Bone marrow (tissue), 2 donors: ENCODE measurements at places on chromosomes 1 and 21.

GRCh38 chr1:9406111-9406510 is 113.4 kb downstream of the SPSB1 start:
- no peak for DNase-seq

DNA sequence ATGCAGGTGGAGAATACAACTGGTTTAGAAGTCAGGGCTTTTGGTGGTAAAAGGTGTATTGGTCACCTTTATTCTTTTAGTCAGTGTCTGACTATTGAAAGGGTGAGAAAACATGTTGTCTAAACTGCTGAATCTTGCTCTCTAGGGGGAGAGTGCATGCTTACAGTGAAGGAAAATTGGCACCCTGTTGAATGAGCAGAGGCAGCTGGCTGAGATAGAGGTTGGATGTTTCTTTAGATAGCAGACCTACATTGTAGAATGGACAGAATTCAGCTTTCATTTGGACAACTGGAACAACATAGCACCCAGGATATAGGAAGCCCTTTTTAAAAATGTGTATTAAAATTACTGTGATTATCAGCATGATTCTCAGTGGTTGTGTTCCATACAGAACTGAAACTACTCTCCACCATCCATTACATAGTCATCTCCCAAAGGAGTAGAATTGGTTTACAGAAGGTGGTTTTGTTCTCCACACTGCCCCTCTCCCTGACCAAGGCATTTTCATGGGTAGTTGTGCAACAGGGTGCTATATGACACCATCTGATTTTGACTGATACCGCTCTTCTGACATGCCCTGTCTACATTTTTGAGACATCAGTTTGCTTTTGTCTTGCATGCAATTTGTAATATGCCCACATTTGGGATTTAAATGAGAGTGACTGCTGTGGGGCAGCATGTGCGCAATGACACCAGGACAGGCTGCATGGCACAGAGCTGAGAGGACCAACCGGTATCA is 16.2 kb downstream of the RHOU start:
- DNase-seq = no peak

DNA sequence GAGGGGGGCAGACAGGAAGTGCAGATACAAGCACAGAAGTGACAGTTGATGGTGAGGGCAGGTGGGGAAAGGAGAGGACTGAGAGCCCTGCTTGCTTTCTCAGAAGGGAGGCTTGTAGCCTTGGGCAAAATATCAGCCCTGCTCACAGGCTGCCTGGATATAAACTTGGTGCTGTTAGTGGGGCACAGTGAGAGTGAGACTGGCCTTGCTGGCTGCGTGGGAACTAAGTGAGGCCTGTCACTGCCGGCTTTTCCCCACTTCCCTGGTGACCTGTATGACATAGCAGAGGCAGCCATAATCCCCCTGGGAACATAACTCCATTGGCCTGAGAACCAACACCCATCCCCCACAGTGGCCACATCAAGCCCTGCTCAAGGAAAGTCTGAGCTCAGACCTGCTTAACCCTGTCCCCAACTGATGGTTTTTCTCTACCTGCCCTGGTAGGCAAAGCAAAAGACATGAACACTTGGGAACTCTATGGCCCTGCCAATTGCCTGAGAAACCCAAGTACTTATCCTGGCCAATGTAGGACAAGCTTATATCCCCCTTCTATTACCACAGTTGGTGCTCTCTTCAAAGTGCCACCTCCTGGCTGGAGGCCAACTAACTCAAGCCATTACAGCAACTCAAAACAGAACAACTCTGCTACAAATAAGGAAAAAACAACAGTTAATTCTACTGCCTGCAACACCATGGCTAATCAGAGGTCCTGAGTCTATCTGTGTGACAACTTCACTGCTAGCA is 472.7 kb downstream of the PLPP3 start:
- no peak for DNase-seq

DNA sequence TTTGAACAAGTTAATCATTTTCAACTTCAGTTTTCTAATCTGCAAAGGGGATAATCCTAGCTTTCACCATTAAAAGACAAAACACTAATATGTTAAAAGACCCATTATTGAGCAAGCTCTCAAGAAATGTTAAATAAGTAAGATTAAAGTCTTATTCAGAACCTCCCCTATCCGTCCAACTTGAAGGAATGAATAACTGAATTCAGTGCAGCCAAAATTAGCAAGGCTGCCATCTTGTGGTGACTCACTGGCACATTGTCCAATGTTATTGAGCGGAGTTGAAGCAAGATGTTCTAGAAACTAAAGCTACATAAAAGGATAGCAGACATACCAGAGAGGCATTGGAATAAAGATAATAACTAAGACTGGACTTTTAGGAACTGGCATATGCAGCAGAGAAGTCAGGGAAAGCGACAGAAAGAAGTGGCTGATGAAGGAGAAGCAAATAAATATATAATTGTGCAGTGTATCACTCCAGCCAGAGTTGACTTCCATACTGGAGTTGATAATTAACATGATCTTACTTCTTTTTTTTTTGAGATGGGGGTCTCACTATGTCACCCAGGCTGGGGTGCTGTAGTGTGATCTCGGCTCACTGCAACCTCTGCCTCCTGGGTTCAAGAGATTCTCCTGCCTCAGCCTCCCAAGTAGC is 8.2 kb upstream of the CAP1 start:
- no peak for DNase-seq

GRCh38 chr1:195663549-195664280 is 944.5 kb downstream of the KCNT2 start:
- DNase-seq = no peak

- no peak for DNase-seq
These were observed 2.0 kb upstream of the NHLH2 start for GRCh38 chr1:115842948-115843347.

DNA sequence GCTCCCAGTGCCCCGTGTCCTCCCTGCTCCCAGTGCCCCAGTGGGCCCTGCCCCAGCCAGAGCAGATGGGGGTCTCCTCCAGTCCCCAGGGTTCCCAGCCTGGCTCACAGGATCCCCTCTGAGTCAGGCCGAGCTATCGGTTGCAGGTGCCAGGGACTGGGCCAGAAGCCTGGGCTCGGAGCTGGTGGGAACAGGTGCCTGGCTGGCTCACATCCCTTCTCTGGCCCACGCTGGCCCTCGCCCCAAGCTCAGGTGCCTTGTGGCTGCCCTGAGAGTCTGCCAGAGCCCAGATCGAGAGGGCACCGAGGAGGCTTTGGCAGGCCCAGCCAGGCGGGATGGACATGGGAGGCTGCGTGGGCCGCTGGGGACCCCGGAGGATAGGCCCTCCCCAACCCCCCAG is 18.9 kb downstream of the PLCH2 start:
- no peak for DNase-seq

DNA sequence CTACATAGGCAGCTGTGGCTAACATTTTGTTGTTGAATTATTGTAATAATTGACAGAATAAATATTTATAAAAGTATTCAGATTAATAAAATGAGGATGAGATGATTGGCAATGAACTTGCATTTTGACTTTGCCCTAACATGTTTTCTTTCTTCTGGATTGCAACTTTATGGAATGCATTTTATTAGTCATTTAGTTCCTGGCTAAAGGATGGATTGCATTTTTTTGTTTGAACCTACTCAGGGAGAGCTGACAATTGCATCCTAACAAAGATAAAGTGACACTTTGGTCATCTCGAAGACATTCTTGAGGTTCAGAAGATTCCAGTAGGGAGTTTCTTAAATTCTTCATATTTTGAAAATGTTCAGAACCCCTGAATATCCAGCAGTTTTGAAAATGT is 37.5 kb downstream of the PGM1 start:
- no peak for DNase-seq

- DNase-seq = no peak
These were observed 25.6 kb downstream of the EFCAB7 start for GRCh38 chr1:63548877-63549276.

- no peak for DNase-seq
These were observed 70.7 kb downstream of the RPE65 start for GRCh38 chr1:68379085-68379478.

DNA sequence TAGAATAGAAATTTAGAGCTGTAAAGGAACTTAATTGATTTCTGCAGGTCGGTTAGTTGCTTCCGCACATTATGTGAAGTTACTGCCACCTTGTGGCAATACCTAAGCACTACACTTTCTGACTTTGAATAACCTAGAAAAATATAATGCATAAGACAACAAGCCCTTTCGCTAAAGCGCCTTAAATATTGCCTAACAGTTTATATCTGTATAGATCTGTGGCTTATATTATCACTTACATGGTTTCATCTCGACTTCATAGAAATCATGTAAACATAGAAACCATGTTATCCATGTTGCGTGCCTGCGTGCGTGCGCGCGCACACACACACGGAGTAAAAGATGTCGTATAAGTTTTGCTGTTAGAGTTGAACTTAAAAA is 10.9 kb upstream of the IFI16 start:
- peak; percentile 38 for DNase-seq

- no peak for DNase-seq
These were observed 55.9 kb downstream of the DISP3 start for GRCh38 chr1:11534846-11535245.
